Activated CD8-positive, alpha-beta memory T cell treated with anti-CD3 and anti-CD28 coated beads for 1 hour (primary cell): ENCODE measurements at places on chromosomes 3 and 15.

DNA sequence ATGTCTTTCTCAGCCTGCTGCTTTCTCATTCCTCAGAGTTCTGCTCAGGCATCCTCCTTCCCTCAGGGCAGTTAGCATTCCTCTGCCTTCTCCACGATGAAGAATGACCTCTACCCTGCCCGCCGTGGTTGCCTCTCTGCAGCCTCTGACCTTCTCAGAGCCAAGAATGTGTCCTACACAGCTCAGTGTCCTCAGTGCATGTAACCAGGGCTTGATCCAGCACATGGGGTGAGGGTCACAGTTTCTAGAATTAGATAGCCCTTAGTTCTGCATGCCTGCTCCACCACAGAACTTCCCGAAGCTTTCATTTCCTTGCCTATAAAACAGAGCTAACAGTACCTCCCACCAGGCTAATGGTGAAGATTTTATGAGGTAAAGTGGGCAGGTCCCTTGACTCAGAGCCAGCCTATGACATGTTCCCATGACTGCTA, 182.1 kb downstream of the CLSTN2 start:
- DNase-seq, result no peak

- no peak for DNase-seq
Observed at GRCh38 chr3:171822431-171823106, 12.3 kb upstream of the PLD1 start.

DNA sequence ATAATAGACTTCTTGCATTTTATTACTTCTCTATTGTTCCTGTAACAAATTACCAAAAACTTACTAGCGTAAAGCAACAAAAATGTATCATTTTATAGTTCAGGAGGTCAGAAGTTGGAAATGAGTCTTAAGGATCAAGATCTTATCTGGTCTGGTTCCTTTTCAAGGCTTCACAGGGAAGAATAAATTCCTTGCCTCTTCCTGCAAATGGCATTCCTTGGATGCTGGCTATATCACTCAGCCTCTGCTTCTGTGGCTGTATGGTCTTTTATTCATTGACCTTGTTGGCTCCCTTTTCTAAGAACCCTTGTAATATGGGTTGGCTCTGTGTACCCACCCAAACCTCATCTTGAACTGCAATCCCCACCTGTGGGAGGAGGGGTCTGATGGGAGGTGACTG, 478.4 kb upstream of the THBS1 start:
- no peak for DNase-seq

- DNase-seq, result no peak
Observed at GRCh38 chr3:38153221-38153620, 12.1 kb upstream of the OXSR1 start.

DNA sequence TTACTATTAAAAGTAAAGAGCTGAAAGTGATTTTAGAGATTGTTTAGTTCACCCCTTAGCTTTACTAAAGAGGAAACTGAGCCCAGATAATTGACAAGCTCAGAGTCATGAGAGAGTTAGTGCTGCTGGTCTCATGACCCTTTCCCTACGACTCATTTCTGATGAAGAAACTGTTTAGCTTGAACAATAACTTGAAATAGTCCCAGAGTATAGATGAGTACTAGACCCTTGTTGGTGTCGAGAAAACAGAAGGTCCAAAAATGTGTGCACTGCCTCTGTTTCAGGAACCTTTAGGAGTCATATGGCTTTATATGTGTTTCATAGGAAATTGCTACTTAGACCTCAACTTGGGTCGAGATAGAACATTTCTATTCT, 58.2 kb downstream of the IL16 start:
- DNase-seq, result no peak

- no peak for DNase-seq
Observed at GRCh38 chr3:72012363-72012762, 227.4 kb upstream of the PROK2 start.

GRCh38 chr3:33722191-33722590, 4.1 kb upstream of the CLASP2 start:
- no peak for DNase-seq

- no peak for DNase-seq
Observed at GRCh38 chr3:109137761-109138160, 1.2 kb downstream of the C3orf85 start.
